ENCODE measurements at places on chromosomes 4 and X.

- DNase-seq, result no peak
Measured at GRCh38 chr4:10020871-10021652, at the start of gene SLC2A9. TSS of gene SLC2A9 (minus strand) at chr4:10021497. CDS start at chr4:10021429, 68 bp downstream.

DNA sequence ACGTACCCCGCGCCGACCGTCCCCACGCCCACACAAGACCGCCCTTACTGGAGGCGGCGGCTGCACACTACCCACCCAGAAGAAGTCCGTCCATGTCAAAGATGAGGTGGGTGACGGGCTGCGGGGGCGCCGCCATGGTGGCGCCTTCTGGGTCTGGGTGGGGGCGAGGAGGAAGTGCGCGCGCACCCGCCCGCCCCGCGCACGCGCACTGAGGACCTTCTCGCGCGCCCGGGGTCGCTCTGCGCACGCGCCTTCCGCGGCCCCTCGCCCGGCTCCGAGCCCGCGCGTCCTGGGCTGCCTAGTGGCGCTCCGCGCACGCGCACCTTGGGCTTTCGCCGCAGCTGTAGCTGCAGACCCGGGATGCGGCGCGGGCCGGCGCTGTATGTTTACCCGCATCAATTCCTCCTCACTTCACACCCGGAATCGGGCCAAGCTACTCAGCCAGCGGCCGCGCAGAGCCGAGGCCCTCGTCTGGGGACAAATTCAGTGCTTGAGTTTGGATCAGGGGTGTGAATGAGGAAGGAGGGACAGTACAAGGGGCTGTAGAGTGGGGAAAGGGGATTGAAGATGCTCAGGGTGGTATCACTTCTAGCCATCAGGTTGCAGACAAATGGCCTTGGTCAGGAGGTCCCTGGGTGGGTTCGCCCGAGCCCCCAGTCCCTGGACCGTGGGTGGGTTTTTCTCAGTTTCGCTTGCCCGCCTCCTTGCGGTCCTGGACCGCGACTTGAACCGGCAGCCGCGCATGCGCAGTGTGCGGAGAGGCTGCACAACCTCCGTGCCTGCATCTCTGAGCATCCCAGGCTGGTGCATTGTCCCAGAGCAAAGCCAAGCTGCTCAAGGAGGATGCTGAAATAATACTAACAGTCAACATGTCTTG is at the start of gene PUDP:
Gene PUDP, minus strand, starts transcription at position 176 of the 877 bp plus-strand sequence. Its CDS starts 40 bp downstream, at position 136.
- peak; percentile 83 for DNase-seq

- no peak for DNase-seq
Measured at GRCh38 chrX:42117318-42117717, 194.0 kb upstream of the CASK start.

GRCh38 chr4:74316397-74316796 is 8.1 kb downstream of the EPGN start:
- no peak for DNase-seq

DNA sequence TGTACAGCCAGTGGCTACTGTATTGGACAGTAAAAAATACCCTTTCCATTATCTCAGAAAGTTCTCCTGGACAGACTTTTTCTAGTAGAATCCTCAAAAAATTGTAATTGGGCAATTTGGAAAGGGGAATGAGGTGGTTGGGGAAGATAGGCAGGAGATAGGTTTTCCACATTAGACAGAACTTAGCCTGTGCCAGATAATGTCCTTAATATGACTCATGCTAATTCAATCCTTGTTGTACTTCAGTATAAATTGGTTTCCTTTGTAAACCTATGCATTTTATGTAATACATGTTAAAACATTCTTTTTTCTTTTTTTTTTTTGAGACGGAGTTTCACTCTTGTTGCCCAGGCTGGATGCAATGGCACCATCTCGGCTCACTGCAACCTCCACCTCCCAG is 8.9 kb downstream of the EIF4E start:
- no peak for DNase-seq

Data from 8988T (cell line).